ENCODE measurements at places on chromosomes 2 and 18.

DNA sequence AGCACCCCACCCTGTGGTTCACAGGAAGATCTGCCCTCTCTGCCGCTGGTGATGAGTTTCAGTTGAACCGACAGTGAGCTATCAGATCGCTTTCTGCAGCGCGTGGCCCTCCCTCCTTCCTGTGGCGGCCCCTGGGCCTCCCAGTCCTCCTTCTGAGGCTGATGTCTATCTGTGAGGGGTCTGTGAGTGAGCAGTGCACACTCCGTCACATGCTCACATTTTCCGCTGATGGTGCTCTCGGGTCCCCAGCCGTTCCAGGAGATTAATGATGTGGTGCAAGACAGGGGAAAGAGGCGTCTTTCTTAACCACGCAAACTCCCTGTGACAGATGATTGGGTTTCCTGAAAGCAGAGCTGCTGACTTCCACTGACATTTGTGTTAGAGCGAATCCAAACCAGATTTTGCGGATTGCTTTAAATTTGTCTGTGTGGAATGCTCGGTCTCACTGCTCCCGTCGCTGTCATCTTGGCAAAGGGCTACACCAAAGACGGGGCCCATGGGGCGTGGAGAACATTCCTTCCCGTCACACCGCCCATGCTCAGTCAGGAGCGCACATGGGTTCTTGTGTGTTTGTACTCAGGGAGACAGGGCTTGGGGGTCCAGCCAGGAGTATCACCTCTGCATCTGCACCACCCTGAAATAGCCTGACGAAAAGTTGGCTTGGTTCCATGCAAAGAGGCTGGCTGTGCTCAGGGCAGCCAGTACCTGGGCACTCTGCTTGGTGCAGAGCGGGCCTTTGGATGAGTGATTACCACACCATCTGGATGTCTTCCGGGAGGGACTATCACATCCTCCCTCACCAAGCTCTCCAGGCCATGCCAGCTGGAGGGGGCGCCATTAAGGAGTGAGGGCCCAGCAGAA is 154.7 kb upstream of the HS6ST1 start:
- DNase-seq: peak; percentile 82

- peak; percentile 50 for DNase-seq
These were observed 221.5 kb upstream of the NCKAP5 start for GRCh38 chr2:133789743-133790142.

GRCh38 chr2:149430743-149431736 is 100.7 kb downstream of the LYPD6 start:
- DNase-seq: no peak

DNA sequence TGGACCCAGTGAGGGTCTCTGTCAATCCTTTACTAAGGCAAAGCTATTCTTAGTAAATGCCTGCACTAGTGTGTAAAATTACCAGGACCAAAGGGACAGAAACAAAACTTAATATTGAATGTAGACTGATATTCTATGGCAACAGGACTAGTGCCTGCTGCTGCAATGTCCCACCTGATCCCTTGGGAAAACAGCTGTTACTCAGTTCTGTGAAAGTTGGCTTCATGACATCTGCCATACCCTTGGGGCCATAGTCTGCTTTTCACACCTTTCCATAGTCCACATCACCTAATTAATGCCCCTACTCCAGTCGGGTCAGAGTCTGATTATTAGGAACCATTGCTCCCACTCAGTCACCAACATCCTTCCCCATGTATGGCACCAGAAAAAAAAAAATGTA is 14.5 kb downstream of the DNAJC27 start:
- DNase-seq: peak; percentile 80

GRCh38 chr2:15115776-15116175 is 445.4 kb downstream of the NBAS start:
- no peak for DNase-seq

DNA sequence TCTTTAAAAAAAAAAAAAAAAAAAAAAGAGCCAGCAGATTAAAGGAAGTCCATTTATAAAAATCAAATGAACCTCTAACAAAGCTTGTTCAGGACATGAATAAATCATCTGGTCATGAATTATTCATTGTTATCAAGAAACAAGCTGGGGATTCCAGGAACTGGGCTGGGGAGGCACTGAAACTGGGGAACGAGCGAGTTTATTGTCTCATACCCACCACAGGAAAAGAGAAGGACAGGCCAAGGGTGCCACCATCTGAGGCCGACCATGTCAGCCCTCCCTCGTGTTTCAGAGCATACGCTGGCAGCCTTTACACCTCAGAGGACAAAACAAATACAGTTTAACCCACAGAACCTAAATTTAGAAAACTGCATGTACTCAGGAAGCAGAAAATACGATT is 164.2 kb downstream of the VWC2L start:
- DNase-seq: no peak

DNA sequence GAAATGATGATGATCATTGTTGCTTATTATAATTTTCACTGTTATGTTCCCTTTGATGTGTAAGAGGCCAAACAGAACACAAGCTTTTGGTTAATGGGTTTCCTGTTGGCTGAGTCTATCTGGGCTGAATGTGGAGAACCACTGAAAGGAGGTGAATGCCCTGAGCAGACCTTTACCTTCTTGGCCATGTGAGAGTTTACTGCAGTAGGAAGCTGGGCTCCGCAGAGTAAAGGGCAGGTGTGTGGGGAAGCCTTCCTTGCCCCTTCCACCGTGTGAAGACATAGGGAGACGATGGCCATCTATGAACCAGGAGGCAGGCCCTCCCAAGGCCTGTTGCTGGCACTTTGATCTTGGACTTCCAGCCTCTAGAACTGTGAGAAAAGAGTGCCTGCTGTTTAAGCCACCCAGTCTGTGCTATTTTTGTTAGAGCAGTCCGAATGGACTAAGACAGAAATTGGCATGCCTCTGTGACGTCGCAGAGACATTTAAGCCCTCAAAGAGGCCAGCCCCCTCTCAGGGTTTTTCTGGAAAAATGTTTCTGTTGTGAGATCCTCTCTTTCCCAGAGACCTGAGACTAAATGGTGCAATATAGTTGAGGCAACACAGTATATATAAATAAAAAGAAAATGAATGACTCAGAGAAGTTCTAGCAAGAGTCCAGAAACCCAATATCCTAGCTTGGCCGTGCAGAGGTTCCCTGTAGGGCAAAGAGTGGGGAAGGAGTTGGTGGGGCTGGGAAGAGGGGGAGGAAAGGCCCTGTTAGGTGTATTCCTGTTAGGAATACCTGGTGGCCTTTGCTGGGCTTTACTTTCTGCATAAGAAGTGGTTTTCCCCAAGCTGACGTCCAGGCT is 121.9 kb upstream of the LGALSL start:
- no peak for DNase-seq

DNA sequence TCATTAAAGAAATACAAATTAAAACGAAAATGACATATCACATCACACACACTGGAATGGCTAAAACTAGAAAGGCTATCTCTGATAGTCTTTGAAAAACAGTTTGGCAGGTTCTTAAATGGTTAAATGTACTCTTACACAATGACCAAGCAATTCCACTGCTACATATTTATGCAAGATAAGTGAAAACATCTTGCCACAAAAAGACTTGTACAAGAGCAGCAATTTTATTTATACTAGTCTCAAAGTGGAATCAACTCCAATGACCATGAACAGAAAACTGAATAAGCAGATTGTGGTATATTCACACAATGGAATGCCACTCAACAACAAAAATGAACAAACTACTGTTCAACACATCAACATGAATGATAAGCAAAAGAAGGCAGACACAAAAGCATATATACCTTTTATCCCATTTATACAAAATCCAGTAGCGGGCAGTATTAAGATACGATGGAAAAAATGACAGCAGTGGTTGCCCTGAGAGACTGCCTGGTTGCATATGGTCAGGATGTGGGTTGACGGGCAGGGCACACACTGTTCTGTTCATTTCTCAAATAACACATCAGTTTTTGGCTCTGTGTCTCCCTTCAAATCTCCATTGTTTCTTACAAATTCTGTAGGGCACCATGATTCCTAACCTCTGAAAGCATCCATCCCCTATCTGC is 25.4 kb downstream of the SP100 start:
- DNase-seq: no peak

GRCh38 chr18:42534313-42534712 is 579.3 kb downstream of the PIK3C3 start:
- no peak for DNase-seq

DNA sequence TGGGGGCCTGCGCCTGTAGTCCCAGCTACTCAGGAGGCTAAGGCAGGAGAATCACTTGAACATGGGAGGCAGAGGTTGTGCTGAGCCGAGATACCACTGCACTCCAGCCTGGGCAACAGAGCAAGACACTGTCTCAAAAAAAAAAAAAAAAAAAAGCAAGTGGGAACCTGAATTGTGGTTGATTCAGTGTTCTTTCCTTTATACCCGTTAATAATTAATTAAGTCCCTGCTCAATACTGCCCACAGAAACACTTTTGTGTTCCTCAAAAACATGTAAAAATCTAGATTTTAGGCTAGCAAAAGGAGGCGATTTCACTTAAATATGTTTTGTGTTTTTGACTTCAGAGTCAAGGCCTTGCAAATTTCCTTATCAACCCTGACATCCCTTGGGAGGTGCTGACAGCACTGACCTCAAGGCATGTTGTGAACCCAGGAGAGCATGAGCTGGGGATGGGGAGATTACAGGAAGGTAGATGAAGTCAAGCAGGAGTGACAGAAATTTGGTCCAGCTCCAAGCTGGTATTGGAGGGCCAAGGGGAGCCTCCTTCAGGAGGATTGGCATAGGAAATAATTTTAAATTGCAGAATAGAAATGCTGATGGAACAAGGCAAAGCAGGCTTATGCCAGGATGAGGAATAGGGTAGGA is 89.0 kb upstream of the PNPT1 start:
- no peak for DNase-seq

DNA sequence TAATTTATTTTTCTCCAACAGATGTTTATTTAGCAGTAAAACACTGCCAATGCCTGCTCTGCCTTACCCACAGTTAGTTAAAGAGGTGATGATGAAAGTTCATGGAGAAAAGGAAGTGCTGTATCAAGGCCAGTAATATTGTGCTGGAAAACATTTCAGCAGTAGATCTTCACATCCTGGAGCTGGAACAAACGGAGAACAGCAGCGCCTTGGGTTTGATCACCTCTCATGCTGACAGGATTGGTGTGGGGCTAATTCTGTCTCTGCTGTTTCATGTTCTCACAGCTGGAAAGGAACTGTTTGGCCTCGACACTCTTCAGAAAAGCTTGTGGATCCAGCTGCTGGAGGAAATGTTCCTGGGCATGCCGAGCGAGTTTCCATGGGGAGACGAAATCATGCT is 61.5 kb upstream of the RPE start:
- DNase-seq: no peak

- DNase-seq: no peak
These were observed 210.4 kb downstream of the AKAIN1 start for GRCh38 chr18:4986677-4987076.

DNA sequence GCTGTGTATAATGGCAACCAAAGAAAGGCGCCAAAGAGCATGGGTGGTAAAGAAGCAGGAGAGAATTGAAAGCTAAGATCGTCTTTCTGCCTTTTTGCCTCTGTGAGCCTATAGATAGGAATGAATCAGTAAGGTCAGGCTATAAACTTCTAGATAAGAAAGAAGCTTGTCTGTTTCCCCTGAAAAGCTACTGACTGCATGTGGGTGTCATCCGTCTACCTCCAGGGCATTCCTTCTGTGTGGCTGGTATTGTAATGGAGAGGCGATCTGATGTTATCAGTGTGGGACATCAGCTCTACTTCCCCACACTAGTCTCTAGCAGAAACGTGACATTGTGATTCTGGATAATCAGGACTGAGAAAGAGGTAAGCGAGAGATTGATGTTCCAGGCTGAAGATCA is 63.4 kb upstream of the PLA2R1 start:
- DNase-seq: no peak

DNA sequence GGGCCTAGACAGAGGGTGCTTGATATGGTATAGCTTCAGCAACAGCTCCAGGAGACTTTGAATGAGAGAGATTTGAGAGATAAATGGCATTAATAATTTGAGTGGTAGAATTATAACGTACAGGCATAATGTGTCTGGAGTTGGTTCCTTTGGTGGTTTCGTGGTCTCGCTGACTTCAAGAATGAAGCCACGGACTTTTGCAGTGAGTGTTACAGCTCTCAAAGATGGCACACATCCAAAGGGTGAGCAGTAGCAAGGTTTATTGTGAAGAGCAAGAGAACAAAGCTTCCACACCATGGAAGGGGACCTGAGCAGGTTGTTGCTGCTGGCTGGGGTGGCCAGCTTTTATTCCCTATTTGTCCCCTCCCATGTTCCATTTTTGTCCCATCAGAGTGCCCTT is 23.1 kb downstream of the PDCD1 start:
- no peak for DNase-seq

GRCh38 chr2:33062665-33063250 is 116.0 kb downstream of the LTBP1 start:
- no peak for DNase-seq

- no peak for DNase-seq
These were observed 107.8 kb upstream of the REV1 start for GRCh38 chr2:99597616-99598015.

DNA sequence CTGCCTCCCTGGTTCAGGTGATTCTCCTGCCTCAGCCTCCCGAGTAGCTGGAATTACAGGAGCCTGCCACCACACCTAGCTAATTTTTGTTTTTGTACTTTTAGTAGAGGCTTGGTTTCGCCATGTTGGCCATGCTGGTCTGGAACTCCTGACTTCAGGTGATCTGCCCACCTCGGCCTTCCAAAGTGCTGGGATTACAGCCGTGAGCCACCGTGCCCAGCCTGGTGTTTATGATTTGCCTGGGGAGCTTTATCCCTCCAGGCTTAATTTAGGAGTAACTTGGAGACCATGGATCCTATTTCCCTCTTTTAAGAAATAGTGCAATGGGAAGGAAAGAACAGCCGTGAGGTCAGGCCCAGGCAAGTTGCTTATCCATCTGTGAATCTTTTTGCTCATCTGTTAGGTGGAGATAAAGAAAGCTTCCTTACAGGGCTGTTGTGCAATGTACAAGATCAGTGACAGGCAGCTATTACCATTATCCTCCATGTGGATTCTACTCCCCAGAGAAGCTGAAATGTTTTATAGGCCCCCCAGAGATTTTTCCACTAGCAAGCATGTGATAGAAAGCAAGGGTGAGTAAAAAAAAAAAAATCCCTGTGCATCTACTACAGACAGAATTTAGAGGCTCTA is 104.9 kb upstream of the MGAT5 start:
- no peak for DNase-seq

DNA sequence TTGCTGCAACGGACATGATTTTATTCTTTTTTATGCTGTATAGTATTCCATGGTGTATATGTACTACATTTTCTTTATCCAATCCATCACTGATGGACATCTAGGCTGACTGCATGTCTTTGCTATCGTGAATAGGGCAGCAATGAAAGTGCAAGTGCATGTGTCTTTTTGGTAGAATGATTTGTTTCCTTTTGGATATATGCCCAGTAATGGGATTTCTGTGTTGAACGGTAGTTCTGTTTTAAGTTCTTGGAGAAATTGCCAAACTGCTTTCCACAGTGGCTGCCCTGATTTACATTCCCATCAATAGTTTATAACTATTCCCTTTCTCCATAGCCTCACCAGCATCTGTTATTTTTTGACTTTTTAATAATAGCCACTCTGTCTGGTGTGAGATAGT is 99.7 kb upstream of the CRIM1 start:
- no peak for DNase-seq

GRCh38 chr2:48600204-48600813 is 17.3 kb upstream of the GTF2A1L start:
- DNase-seq: peak; percentile 22

- DNase-seq: no peak
These were observed 117.1 kb downstream of the ZNF407 start for GRCh38 chr18:74714791-74715190.
